ENCODE measurements at places on chromosomes 5 and 9.

DNA sequence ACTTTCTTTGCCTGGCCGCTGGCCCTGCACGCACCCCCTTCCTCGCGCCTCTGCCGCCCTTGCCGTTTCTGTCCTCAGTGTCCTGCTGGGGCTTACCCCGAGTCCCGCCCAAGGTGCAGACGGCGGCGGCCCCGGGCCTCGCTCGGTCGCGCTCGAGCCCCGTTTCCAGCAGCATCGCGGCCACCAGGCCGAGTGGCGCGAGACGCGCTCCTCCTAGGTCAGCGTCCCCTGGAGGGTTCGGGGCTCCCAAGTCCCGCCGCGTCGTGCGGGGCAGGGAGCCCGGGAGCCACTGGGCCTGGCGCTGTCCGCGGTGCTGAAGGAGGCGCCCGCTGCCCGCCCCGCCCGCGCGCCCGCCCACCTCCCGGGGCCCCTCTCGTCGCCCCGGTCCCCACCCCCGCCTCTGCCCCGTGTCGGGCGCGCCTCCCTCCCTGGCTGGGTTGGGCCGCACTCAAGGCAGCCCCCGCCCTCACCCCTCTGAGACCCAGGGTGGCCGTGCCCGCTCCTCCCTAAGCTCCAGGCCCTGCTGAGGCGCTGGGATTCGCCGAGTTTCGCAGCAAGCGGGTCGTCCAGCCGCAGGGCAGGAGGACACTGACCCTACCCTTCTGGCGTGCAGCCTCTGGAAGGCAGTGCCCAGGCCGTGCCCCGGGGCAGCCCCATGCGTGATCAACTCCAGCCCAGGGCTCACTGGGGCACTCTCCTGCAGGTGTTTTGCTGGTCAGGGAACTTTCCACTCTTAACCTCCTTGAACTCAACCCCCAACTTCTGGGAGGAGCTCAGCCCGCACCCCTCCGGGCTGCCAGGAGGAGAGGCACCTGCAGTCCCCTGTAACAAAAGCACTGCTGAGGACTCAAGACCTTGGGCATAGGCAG is at the start of gene LHX3:
Gene LHX3 (minus strand): TSS at position 291 of the 869 bp plus-strand sequence. CDS start 116 bp downstream, at position 175.
- DNase-seq, result no peak

GRCh38 chr5:25025831-25026230 is 381.1 kb upstream of the CDH10 start:
- no peak for DNase-seq

GRCh38 chr5:6717247-6717646 is 4.0 kb downstream of the TENT4A start:
- no peak for DNase-seq

DNA sequence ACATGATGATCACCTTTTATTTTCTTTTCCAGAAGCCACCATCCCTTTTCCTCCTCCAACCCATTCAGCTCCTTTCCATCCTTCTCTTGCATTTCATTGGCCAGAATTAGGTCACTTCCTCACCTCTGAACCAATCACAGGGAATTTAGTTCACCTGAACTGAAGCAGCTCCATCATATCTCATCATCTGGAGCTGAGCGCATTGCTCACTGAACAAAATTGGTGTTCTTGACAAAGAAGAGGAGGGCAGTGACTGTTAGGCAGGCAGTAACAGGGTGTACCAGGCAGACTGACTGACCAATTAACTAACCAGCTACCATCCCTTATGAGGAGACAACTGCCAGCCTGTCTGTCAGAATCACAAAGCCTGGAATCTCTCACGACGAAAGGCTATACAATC is 1.8 kb upstream of the ZNF354A start:
- no peak for DNase-seq

GRCh38 chr9:87389936-87390335 is 107.7 kb upstream of the DAPK1 start:
- no peak for DNase-seq

DNA sequence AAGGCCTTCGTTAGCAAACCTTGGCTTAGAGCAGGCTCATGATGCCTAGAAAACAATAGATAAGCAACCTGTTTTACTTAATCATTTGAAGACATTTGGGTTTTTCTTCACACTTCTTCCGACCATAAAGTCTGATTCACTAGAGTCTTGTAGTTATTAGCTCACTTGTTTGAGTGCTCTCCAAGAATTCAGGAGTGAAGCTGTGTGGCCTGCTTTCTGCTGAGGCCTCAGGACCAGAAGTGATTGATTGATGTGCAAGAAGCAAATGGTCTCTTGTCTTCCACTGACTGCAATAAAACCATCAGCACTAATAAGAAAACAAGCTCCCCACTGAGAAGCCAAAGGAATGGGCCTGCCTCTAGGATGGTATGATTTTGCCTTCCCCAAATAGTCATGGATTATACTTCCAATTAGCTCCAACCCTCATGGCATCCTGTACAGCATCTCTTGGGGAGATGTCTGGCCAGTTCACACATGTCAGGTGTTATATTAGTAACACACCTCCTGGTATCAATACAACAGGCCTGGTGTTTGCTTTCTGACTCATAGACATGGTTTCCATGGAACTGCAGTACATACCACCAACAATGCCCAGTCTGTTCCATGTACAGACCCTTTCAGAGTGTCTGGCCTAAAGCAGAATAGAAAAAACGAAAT is 317.6 kb downstream of the CWC27 start:
- DNase-seq, result no peak

DNA sequence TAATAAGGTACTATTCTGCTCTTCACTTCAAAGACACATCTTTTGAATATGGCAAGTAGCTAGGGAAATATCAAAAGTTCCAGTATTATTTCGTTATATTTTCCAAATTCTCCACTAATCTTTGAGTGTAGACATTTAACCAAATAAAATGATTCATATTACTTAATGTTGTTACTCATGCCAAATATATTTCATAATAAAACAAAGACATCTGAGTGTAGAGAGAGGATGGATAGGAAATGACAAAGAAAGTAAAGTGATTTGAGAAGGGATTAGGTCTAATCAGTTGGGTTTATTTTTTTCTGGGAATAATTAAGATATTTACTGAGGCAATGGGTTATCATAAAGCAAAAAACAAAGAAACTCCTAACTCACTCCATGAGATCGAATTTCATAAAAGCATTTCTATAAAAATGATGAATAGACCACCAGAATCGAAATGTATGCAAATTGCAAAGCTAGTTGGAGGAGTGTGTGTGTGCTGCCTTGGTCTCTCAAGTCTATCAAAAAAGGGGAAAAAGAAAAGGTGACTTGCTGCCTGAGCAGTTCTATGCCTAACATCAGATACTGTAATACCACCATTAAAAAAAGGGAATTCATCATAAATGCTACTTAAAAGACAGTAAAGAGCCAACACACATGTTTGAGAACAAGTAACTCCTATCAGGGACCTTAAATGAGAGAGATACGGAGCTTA is 255.5 kb downstream of the PDE4D start:
- DNase-seq, result no peak

DNA sequence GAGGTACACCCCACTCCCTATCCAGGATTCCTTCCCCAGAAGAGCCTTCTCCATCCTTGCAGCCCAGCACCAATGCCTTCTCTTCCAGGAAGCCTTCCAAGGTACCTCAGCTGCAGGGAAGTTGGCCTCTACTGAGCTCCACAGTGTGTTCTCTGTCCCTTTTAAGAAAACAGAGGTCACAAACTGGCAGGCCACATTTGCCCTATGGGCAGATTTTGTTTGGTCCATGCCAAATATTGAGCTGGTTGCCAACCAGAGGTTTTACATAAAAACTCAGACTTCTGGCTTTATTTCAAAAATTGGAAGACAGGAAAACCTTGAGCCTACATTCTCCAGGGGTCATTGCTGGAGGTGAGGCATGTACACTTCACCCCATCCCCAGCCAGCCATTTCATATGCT is 9.0 kb upstream of the NDST1 start:
- no peak for DNase-seq

GRCh38 chr5:142152384-142152732 is 43.8 kb downstream of the NDFIP1 start:
- DNase-seq, result no peak

GRCh38 chr9:120891884-120892747 is 15.1 kb upstream of the PHF19 start:
- no peak for DNase-seq

DNA sequence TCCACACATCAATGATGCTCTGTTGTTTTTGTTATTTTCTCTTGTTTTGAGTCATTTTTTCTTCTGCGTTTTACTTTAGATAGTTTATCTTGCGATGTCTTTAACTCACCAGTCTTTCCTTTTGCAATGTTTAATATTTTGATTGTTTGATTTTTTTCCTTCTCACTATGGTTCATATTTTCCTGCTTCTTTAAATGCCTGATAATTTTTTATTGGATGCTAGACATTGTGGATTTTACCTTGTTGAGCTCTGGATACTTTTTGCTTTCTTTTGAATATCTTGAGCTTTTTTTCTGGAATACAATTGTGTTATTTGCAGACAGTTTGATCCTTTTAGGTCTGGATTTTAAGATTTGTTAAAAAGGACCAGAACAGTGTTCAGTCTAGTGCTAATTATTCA is 55.2 kb upstream of the GAS1 start:
- DNase-seq, result no peak

GRCh38 chr9:107261106-107261505 is 22.0 kb upstream of the RAD23B start:
- no peak for DNase-seq

- DNase-seq, result no peak
Measured at GRCh38 chr9:79652598-79652997, 80.8 kb downstream of the TLE4 start.

GRCh38 chr9:92522983-92523970 is 12.5 kb downstream of the ECM2 start:
- no peak for DNase-seq

DNA sequence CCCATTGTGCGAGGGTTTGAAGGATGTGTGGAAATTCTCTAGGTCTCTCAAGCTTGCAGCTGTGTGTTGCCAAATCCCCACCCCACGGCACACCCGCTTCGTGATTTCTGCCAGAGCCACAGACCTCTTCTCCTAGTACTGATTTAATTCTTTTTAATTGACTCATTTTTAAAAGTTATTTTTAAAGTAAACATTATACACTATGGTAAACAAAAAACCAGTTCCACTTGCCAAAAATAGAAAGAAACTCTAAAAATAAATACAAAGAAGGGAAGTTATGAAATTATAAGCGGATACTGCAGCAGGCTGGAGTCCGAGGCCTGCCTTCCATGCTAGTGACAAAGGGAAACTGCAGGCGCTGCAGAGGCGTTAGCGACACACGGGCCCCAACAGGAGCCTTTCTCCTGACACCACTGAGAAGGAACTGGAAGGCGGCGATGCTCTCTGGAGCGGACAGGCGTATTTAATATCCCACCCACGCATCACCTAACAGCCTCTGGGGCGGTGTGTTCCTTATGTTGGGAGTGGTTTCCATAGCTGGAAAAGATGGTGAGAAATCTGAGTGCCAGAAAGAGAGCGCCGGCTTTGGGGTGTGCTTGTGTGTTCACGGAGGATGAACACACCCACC is 122.5 kb downstream of the COL23A1 start:
- no peak for DNase-seq

DNA sequence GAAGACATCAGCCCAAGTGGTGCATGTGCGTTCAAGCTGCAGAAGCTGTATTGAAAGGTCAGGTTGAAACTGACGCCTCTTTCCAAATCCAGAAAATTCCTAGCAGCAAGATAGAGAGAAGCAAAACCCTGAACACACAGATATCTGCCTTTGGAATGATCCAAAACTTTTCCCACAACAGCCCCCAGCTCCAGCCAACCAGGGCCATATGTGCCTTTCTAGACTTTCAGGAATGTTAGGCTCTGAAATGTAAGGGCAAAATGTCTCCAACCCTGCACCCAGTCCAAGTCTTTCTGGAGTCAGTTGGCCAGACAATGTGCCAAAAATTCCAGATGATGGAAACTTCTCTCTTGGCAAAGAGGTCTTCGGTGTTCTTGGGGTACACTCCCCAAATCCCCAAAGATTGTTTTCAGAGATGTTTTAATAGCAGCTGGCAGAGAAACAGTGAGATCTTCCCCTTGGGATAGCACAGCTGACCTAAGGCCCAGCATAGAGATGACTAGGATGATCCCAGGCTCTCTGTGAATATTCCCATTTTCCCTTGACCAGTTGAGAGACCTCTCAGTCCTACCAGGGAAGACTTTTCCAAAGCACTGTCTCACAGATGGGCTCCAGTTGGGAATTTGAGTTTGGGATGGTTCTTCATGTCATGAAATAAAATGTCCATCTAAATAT is 440.4 kb upstream of the CD180 start:
- no peak for DNase-seq

GRCh38 chr5:172958331-172959046 is 735 bp upstream of the RPL26L1 start:
- DNase-seq, result no peak

GRCh38 chr9:4507306-4508130 is 17.2 kb downstream of the SLC1A1 start:
- no peak for DNase-seq

DNA sequence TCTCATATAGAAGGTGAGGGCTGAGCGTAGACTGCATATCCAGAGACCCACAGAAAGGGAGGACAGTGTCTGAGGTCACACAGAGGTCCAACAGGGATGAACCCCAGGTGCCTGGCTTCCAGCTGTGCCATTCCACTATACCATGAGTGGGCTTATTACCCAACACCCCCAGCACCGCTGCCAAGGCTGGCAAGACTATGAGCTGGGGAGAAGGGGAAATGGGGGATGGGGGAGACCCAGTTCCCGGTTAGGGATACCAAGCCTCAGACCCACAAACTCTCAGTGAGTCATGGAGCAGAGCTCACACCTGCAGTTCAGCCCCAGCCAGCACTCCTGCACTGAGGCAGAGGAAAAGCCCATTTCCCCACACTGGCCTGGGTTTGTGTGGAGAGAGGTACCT is 106.4 kb downstream of the PSD2 start:
- DNase-seq, result no peak

GRCh38 chr5:136732751-136733150 is 367.4 kb upstream of the TRPC7 start:
- DNase-seq, result no peak

GRCh38 chr9:128202648-128203023 is 543 bp upstream of the DNM1 start:
- DNase-seq, result no peak

DNA sequence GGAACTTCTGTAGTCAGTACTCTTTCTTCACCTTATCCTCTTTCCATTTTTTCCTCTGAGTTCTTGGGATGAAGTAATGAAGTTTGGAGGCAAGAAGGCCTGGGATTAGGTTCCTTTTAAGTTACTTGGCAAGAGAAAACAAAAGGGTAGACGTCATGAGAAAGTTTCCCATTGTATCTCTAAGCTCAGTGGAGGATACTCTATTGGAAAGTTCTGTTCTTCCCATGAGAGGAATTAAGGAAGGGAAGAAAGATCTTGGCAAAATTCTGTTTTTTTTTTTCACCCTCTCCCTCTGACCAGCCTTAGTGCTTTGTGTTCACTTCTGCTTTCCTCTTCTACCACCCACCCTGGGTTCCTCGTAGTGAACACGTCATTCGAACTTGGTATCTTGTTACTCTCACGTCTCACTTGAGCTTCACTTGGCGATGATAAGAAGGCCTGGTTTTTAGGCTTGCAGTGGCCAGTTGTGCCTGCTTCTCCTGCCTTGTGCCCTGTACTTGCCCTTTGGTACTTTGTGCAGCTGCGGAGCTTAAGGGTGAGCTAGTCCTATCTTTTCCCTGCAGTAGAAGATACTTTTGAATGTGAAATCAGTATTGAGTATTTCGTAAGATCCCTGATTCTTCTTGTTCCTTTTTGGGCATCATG is 67.0 kb downstream of the ARHGAP26 start:
- DNase-seq, result no peak

GRCh38 chr5:79798893-79799590 is 109.4 kb downstream of the CMYA5 start:
- no peak for DNase-seq
